Gastrocnemius medialis (tissue), 4 donors: ENCODE measurements at places on chromosomes 5 and 9.
A peak's percentile ranks its signal among the peaks of the same experiment; 100 is the strongest.

GRCh38 chr5:135822959-135823358, 11.5 kb upstream of the SLC25A48 start:
- DNase-seq, result no peak

GRCh38 chr5:106121972-106122605, 1548.6 kb downstream of the EFNA5 start:
- no peak for DNase-seq

DNA sequence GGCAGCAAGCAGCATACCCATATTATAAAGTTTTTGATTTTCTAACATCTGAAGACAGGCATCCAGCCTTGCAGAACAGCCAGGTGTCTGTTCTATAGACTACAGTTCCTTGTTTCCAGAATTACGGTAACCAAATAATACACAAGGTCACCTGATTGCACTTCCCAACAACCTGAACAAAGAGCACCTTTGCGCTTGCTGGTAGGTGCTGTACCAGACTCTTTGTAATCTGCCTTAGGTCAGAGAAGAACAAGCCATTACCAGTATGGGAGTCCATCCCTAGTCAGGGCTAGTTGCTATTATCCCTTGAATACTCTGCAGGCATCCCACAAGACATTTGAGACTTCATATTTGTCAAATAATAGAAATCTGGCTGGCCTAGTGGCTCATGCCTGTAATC, 256.2 kb downstream of the ARRDC3 start:
- no peak for DNase-seq

DNA sequence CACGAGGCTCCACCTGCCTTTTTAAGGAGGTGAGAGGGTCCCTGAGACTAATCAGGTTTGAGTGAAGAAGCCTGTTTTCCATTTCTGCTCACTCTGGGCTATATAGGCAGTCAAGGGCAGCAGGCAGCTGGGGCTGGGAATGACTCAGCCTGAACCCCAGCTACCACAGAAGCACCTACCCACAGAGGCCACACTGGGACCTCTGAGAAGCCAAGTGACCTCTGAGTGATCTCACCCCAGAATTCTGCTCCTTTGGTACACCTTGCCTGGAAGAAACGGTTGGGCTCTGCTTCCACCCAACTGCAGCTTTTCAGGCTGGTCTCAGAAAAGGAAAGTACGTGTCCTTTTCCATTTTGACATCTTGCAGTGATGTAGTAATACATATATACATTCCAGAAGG, 6.8 kb downstream of the FAM219A start:
- no peak for DNase-seq

GRCh38 chr5:117496801-117497200, 922.2 kb upstream of the SEMA6A start:
- DNase-seq, result no peak

- DNase-seq, result no peak
Measured at GRCh38 chr5:53613536-53613935, 53.1 kb downstream of the NDUFS4 start.

DNA sequence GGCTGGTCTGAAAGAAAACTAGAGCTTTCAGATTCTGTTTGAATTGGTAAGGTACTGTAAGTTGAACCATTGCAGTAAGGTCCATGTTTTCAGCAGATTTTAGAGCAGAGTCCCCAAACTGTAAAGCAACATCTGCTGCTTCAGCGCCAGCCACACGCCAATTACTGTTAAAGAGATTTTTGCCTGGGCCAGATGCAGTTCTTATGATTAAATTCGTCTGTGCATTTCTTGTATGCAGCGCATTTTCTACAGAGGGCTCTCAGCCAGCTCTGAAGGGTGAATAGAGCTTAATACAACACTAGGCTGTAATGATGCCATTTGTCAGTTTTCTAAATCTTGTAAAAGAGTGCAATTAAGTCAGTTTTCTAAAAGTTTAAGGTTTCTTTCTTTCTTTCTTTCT, 246.3 kb downstream of the COX7C start:
- no peak for DNase-seq

DNA sequence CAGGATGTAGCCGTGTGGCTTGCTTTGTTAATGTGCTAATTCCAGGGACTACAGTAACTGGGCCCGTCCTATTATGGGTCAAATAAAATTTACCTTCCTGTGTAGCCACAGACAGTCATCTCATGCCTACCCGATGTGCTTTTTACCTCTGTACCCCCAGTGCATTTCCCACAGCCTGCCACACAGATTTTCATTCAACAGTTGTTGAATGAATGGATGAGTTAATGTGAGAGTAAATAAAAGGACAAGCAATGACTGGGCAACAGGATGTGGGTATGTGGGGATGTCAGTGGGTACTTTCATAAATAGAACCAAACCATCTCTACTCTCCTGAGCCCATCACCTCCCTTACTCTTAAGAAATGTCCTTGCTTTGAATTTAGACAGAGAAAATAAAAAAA, 441.2 kb upstream of the ZNF462 start:
- no peak for DNase-seq

GRCh38 chr5:15183520-15183919, 311.9 kb upstream of the ANKH start:
- DNase-seq, result no peak

DNA sequence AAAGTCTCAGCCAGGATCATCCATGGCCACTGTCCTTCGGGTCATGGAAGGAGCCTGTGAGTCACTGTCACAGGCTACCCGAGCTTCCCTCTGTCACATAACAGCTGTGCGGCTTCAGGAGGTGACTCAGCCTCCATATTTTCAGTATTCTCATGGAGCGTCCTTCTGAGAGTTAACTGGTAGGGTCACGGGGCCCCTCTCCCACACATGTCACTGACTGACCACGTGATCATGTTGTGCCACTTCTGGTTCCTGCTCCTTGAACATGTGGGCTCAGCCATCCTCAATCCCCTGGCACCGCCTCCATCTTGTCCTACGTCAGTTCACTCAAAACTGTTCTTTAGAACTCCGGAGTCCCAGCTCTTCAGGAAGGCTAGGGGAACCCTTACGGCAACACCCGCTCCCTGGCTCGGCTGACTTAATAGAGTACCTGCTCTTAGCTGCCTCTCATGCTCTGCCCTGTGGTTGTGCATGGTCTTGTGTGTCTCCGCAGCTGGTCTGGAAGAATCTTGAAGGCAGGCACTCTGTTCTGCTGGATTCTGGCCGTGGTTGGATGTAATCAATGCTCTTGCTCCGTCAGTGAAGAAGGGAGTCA, 182.8 kb downstream of the ICE1 start:
- no peak for DNase-seq

- DNase-seq, result peak; percentile 13
Measured at GRCh38 chr9:278651-279050, 64.0 kb downstream of the DOCK8 start.

DNA sequence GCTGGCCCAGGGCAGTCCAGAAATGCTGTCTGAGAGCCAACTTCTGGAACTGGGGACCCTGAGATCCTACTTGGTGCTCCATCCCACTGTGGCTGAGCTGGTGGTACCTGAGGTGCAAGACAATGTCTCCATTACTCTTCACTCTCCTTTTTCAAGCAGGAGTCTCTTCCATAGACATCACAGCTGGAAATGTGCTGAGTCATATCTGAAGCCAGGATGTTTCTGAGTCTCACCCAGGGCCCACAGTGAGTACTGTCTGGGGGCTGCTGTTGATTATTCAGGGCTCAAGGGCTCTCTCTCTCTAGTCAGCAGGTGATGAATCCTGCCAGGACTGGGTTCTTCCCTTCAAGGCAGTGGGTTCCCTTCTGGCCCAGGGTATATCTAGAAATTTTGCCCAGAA, 145.2 kb upstream of the TAS2R1 start:
- no peak for DNase-seq

DNA sequence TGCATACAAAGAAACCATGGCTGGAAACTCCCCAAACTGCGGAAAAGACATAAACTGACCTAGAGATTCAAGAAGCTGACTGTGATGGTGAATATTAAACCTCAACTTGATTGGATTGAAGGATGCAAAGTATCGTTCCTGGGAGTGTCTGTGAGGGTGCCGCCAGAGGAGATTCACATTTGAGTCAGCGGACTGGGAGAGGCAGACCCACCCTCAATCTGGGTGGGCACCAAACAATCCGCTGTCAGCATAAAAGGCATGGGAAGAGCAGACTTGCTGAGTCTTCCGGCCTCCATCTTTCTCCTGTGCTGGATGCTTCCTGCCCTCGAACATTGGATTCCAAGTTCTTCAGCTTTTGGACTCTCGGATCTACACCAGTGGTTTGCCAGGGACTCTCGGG, 24.8 kb upstream of the WDR5 start:
- DNase-seq, result no peak

DNA sequence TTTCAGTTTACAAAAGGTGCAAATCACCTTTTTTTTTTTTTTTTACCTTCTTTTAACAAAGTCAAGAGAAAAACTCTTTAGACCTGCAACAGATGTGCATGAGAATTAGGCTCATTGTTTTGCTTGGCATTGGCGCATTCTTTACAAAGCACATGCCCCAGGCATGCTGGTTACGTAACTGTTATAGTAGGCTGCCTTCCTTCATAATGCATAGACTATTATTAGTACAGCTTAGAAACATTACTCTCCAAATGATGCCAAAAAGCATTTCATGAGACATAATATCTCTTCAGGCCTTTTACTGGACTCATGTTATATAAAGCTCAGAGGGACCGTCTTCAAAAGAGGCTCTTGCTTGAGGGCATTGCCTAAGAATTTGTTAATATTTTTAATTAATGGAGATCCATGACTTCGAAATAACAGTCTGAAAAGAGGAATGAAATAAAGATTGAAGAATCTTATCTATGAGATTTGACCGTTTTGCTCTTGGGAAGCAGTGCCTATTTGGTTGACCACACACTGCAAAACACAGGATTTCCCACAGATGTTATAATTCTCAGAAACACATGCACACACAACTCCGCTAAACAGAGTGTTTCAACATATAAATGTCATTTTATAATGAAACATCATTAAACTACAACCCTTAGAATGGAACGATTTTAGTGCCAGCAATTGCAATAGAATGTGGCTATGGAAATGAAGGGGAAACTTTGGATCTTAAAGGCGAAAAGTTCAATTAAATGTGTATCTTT, 478.7 kb downstream of the PRR16 start:
- DNase-seq, result no peak

DNA sequence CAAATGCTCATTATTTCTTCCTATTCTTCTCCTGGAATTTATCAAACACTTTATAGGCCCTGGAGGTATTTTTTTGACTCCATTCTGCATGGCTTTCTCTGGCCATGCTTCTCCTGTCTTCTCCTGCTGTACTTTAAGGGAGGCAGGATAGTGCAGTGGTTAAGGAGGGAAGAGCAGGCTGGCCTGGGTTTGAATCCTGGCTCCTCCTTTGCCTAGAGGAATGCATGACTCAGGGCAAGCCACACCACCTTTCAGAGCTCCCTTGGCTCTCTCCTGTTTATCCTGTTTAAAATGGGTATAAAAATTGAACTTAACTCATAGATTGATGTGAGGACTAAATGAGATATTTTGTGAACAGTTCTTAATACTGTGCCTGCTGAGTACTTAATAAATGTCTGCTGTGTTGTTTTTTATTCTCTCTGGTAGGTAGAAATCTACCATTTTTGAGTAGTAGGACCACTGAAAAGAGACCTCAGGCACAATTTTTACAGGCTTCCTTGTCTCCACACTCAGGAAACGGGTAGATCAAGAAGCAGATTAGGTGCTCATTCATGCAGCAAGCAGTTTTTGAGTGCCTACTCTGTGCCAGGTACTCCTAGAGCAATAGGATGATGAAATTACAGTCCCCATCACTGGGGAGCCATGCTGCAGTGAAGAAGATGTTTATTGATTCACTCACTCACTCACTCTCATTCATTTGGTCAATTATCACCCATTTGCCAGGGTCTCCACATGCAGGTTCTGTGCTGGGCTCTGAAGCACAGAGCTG, 32.7 kb upstream of the ARAP3 start:
- DNase-seq, result no peak

DNA sequence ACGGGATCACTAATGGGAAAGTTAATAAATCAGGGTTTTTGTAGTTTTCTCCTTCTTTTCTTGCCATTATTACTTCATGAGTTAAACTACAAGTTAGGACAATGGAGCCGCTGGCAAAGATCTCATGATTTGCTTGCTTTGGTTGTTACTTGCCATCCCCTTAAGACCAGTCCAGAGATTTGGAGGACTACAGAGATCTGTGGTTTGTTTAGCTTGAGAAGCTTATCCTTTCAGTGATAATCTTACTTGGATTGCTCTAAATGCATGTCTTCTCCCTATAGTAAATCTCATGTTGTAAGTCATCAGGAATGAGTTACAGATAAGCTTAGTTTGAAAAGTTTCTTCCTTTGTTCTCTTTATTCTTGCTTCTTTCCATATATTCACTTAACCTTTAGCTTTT, 70.9 kb downstream of the TLE4 start:
- no peak for DNase-seq

GRCh38 chr9:132301521-132301920, 53.3 kb downstream of the SETX start:
- DNase-seq, result no peak

DNA sequence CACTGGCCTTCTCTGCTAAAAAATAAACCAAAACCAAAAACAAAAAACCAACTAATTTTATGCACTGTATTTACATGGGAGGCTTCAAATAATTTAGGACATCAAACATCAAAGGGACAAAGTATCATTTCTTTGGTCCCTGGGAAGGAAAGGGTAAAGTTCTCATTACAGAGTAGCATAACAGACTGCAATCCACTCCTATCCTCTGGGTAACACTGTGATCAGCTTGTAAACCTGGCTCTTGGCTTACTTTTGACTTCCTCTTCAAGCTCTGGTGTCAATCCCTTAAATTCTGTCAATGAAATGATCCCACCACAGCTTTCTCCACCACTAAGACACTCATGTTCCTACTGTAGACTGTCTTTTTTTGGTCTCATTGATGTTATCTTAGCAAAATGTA, 69.8 kb upstream of the VCAN start:
- DNase-seq, result no peak

DNA sequence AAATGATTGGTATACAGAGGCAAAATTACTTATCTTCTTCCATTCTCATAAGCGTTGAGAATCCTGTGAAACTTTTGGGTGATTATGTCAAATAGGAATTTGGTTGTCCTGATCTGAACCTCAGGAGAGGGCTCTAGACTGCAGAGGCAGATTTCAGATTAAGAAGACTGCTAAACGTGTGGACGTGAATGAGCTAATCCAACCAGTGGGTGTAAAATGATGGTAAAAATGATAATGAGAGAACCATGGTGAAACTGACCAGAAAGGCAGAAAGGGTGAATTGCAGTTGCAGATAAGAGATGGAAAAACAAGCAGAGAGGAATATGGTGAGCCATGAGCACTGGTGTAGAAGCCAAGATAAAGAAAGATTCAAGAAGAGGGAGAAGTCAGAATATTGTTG, 1200.2 kb upstream of the CDH6 start:
- no peak for DNase-seq

- DNase-seq, result no peak
Measured at GRCh38 chr5:15885156-15885555, 294.4 kb downstream of the MARCHF11 start.

- DNase-seq, result no peak
Measured at GRCh38 chr9:93825348-93826115, 129.6 kb downstream of the BARX1 start.
